ENCODE measurements at places on chromosomes 13 and 19.

- DNase-seq = no peak
Observed at GRCh38 chr13:90545070-90545840, 802.2 kb upstream of the MIR17HG start.

DNA sequence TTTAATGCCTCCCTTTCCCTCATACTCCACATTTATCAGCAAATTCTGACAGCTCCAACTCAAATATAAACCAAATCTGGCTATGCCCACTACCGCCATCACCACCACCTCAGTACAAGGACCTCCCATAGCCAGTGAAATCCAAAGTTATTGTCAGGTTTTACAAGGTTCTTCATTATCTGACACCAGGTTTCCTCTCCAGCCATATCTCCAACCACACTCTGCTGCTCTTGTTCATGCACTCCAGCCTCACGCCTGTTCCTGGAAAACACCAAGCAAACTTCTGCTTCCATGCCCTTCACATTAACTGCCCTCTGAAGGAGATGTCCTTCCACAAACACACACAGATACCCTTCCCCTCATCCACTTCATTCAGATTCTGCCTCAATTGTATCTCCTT lies 102.2 kb upstream of the MIR17HG start:
- no peak for DNase-seq

GRCh38 chr19:435707-436412 lies 25.0 kb downstream of the SHC2 start:
- no peak for DNase-seq

DNA sequence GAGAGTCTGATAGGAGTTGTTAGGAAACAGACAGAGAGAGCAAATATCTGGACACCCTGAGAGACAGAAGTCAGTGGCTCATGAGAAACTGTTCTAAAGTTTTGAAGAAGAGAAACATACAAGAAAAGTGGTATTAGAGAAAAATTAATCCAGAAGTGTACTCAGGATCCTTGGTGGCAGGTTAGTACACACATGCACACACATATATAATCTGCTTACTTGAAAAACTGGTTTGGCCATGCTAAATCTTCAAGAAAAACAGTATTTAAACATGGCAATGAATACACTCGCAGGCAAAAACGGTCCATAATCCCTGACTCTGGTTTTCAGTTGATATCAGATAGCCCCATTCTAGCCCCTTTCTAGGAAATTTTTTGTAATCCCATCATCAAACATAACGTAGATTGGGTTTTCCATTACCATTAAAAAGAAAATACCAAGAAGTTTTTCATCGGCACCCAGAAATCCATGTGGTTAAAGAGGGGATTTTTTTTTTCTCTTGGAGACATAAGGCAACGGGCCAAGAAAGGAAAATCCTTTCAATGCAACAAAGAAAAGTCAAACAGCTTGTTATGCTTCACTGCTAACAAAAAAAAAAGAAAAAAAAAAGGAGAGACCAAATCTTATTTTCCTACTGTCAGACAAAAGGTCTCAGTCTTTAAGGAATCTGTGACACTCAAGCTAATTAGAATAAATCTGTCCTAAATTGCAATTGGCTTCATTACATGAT lies 178.0 kb upstream of the MIR17HG start:
- no peak for DNase-seq

DNA sequence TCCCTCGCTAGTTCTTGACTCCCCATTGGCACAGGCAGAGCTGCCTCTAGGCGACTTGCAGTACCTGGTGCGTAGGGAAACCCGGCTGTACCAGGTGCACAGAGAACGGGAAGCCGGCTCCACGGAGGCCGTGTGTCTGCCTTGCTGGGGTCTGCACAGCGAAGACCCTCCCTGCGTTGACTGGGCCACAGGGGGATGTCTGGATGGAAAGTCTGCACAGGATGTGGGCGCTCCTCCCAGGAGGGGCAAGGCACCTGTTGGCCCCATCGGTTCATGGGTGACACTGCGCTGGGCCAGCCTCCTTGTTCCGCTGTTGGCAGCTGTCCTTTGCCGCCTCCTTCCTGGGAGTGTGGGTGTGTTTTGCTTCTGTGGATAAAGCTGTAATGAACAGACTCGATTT lies 138.3 kb downstream of the TEX29 start:
- no peak for DNase-seq

- DNase-seq = no peak
Observed at GRCh38 chr19:10019246-10019645, 6.0 kb downstream of the RDH8 start.
